ENCODE measurements at places on chromosomes 4 and X.

DNA sequence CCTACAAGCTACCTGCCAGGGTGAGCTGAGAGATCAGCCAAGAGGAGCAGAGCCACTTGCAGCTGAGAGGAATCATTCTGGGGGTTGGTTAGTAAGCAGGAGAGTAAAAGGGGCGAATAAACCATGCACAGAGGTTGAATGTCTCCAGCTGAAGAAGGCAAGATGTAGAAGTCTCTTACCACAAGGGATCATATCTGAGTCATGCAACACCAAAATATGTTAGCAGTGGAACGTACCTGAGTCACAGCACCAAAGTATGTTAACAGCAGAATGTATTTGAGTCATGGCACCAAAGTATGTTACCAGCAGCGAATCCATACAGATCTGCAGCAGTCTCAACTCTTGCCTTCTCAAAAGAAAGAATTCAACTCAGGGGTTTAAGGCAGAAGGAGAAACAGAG, 29.9 kb downstream of the C4orf51 start:
- no peak for DNase-seq

DNA sequence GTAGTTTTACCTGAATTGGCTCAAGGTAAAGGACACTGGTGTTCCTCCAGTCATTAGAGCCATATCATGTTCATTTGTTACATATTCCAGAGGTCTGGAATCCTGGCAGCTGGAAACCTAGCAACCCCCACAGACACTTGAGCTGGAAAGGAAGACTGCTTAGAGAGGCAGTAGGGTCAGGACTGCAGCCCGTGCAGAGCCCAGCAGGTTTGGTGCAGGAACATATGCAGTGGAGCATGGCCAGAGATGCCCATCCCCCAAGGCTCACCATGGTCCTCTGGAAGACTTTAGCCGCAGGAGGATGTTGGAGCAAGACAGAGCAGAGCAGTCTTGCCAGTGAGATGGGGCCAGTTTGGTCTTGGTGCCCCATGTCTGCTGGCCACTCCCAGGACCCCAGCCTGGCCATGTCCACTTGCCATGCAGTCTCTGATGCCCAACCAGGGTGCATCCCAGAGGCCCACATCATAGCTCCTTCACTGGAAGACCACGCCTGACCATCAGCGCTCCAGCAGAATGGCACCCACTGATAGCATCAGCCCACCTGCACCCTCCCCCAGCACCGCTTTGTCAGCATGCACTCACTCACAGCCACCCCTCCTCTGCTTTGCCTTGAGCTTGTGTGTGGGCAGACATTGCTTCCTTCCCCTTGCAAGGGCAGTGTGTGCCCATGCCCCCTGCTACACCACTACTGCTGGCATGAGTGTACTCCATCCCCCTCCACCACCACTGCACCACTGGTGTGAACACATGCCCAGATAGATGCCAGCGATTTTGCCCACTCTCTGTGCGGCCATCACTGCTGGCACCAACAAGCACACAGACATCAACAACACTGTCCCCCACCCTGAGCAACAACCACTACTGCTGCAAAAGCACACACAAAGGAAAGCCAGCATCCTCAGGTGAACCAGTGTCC, 190.3 kb upstream of the SPOCK3 start:
- no peak for DNase-seq

- DNase-seq, result no peak
Measured at GRCh38 chrX:76657499-76657898, 230.0 kb downstream of the MAGEE1 start.

DNA sequence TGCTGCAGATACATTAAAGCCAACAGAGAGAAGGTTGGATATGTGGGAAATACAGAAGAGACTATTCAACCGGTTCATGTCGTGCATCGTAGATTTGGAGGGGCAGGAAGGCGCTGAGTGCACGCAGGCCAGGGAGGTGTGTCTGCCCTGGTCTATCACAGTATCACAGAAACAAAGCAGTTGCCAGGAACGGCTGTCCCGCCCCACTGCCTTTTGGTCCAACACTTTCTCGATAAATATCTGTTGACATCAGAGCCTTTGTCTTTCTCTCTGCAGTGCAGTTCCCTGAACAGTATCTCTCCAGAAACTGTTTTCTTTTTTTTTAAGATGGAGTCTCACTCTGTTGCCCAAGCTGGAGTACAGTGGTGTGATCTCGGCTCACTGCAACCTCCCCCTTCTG, 151.1 kb upstream of the BCOR start:
- no peak for DNase-seq

- DNase-seq, result no peak
Measured at GRCh38 chrX:108306086-108306485, 132.1 kb downstream of the COL4A6 start.

DNA sequence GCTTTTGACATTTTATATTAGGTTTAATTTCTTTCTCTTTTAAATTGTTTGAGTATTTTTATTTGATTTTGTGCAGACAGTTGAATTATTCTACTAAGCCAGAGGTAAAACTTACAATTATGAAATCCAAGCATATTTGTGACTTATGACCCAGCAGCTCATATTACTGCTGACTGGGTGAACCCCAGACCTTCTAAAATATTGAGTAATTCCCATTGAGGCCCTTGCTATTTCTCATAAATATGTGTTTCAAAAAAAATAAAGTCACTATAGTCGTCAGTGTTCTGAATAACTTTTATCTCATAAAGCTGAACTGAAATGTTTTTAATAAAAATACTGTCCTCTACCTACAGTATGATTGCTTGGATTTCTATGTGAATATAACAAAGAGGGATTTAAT, 303.1 kb downstream of the IQCM start:
- DNase-seq, result no peak

DNA sequence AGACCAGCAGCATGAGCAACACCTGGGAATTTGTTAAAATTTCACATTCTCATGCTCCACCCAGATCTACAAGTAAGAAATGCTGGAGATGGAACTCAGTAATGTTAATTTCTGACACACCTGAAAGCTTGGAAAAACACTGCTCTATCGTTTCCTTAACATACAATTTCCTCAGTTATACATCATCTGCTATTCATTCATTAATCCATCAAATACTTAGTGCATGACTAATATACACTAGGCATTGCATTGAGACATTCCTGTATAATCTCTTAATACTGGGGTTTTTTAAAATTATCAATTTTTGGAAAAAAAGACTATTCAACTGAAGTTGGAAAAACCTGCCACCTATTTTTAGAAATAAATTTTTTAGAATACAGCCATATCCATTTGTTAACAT, 106.1 kb downstream of the CHM start:
- no peak for DNase-seq

GRCh38 chr4:53688186-53688790, 97.0 kb upstream of the LNX1 start:
- no peak for DNase-seq

GRCh38 chr4:28555866-28556265, 1695.2 kb downstream of the STIM2 start:
- no peak for DNase-seq

GRCh38 chr4:120769227-120769626, 153.3 kb downstream of the PRDM5 start:
- DNase-seq, result no peak
